ENCODE measurements at places on chromosomes 13 and 19.

GRCh38 chr19:36604656-36605100, 435 bp upstream of the ZNF382 start:
- peak overlapping the region; percentile 98 for H3K4me3 ChIP-seq
- peaks cover 21% of the 10 kb centered on the region for H3K4me1 ChIP-seq
- peak overlapping the region; percentile 98 for H3K27ac ChIP-seq
- peaks cover 44% of the 10 kb centered on the region for H3K36me3 ChIP-seq
- DNase-seq = peak; percentile 94
- no peaks in the 10 kb centered on the region for H3K27me3 ChIP-seq

GRCh38 chr13:77725071-77725470, 27.6 kb downstream of the SLAIN1 start:
- H3K36me3 ChIP-seq = peaks cover 55% of the 10 kb centered on the region
- no peak for DNase-seq
- H3K27me3 ChIP-seq = no peaks in the 10 kb centered on the region
- no peak overlapping the region for H3K4me3 ChIP-seq

DNA sequence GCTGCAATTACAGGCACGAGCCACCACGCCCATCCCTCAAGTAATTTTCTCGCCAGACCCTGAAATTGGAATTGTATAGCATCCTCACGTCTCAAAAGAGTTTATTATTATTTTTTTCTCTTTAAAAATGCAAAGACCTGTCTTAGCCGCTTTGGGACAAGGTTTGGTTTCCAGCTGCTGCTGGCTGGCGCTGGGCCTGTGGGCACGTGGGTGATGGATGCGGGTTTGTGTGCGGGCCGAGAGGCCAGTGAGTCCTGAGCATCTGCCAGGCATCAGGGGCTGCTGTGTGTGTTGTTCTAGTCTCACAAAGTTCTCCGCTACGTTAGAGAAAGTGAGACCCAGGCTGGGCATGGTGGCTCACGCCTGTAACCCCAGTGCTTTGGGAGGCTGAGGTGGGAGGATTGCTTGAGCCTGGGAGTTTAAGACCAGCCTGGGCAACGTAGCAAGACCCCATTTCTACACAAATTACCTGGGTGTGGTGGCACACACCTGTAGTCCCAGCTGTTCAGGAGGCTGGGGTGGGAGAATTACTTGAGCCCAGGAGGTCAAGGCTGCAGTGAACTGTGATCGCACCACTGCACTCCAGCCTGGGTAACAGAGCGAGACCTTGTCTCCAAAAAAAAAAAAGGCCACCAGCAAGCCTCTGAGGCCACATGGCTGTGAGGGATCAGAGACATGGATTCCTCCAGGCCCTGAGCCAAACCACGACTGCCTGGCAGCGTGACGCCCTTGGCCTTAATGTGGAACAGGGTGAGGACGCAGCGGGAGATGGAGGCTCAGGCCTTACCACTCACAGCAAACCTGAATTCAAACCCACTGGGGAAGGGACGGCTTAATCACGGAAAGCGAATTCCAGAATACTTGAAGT, 4.7 kb upstream of the TMPRSS9 start:
- no peak overlapping the region for H3K27ac ChIP-seq
- peaks cover 1% of the 10 kb centered on the region for H3K4me1 ChIP-seq
- DNase-seq = no peak
- no peaks in the 10 kb centered on the region for H3K36me3 ChIP-seq

- H3K27ac ChIP-seq = no peak overlapping the region
- no peak for DNase-seq
- peaks cover 15% of the 10 kb centered on the region for H3K36me3 ChIP-seq
- H3K4me1 ChIP-seq = peaks cover 13% of the 10 kb centered on the region
- no peaks in the 10 kb centered on the region for H3K27me3 ChIP-seq
- no peak overlapping the region for H3K4me3 ChIP-seq
Measured at GRCh38 chr19:39314016-39314728, 6.5 kb downstream of the LRFN1 start.

DNA sequence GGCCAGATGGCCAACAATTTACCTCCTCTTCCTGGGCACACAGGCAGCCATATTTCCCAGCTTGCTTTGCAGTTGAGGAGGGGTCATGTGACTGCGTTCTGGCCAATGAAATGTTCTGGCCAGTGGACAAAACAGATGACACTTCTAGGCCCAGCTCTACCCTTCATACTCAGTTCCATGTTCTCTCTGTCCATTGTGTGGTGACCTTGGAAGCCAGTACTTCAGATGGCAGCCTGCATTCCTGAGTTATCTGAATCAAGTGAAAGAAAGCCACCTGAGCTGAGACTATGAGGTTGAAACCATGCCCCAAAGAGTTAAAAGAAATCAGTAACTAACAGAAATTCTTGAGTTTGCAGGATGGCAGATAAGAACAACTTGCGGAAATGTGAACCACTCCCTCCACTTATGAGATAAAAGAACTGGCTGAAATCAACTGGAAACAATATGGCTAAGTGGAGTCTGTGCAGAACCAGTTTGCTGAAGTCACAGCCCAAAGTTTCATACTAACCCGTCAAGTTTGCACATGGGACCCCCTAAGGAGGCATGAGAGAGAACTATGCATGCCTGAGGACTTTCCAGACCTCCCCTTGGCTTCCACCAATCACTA, 8.1 kb downstream of the FAM187B start:
- H3K36me3 ChIP-seq = no peaks in the 10 kb centered on the region
- no peak for DNase-seq
- no peak overlapping the region for H3K27ac ChIP-seq
- no peaks in the 10 kb centered on the region for H3K27me3 ChIP-seq
- no peak overlapping the region for H3K4me3 ChIP-seq

GRCh38 chr19:7680606-7681339, at the start of gene TRAPPC5:
TSS of gene TRAPPC5 (plus strand) at chr19:7680833. CDS start at chr19:7682254, 1,421 bp downstream.
- H3K27me3 ChIP-seq = peaks cover 27% of the 10 kb centered on the region
- peak within 1 kb of the TSS; percentile 95 for H3K27ac ChIP-seq
- H3K36me3 ChIP-seq = peaks cover 15% of the 10 kb centered on the region
- DNase-seq = peak; percentile 88
- peak within 1 kb of the TSS; percentile 92 for H3K4me3 ChIP-seq

DNA sequence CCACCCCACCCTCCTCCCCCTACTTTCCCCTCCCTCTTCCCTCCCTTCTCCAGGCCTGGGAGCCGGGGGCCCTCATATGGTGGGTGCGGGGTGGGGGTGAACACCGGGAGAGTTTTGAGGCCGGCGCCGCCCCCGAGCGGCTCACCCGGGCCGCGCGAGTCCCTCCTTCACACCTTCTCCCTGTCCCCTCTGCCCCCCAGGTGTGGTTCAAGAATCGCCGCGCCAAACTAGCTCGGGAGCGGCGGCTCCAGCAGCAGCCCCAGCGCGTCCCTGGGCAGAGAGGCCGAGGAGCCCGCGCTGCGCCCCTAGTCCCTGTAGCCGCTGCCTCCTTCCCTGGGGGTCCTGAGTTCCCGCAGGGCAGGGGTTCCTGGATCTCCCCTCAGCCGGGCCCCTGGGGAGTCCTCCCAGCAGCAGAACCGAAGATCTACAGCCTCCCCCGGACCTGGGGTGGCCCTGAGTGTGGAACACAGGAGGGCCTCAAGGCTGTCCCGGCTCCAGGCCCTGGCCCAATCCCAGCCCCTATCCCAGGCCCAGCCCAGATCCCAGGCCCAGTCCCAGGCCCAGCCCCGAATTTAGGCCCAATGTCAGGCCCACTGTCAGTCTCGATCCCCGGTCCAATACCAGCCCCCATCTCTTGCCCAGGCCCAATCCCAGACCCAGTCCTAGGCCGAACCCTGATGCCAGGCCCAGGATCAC, 1.7 kb downstream of the TPRX2 start:
- no peak overlapping the region for H3K27ac ChIP-seq
- H3K4me3 ChIP-seq = no peak overlapping the region
- H3K27me3 ChIP-seq = peaks cover 18% of the 10 kb centered on the region
- DNase-seq = no peak

DNA sequence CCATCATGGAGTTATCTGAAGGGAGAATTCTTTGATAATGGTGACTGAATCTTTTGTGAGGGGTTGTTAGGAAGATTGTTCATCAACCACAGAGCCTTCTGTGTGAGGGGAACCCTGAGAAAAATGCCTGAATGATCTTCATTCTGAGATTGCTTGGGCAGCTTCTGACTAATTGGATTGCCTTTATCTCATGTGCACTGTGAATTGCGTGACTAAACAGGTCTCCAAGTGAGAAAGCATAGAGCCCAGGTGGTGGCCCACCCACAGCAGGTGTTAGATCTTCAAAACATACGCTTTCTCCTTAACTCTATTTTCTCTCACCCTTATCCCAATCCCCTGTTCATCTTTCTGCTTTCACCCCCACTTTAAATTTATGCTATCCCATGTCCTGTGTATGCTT, 58.3 kb downstream of the DOCK9 start:
- peaks cover 33% of the 10 kb centered on the region for H3K4me1 ChIP-seq
- H3K36me3 ChIP-seq = peaks cover 38% of the 10 kb centered on the region
- H3K27ac ChIP-seq = peak overlapping the region; percentile 17
- H3K4me3 ChIP-seq = no peak overlapping the region
- no peaks in the 10 kb centered on the region for H3K27me3 ChIP-seq

GRCh38 chr13:75946536-75947284, 310.6 kb downstream of the LMO7 start:
- no peaks in the 10 kb centered on the region for H3K36me3 ChIP-seq
- H3K27me3 ChIP-seq = no peaks in the 10 kb centered on the region
- H3K4me1 ChIP-seq = no peaks in the 10 kb centered on the region
- no peak overlapping the region for H3K4me3 ChIP-seq

DNA sequence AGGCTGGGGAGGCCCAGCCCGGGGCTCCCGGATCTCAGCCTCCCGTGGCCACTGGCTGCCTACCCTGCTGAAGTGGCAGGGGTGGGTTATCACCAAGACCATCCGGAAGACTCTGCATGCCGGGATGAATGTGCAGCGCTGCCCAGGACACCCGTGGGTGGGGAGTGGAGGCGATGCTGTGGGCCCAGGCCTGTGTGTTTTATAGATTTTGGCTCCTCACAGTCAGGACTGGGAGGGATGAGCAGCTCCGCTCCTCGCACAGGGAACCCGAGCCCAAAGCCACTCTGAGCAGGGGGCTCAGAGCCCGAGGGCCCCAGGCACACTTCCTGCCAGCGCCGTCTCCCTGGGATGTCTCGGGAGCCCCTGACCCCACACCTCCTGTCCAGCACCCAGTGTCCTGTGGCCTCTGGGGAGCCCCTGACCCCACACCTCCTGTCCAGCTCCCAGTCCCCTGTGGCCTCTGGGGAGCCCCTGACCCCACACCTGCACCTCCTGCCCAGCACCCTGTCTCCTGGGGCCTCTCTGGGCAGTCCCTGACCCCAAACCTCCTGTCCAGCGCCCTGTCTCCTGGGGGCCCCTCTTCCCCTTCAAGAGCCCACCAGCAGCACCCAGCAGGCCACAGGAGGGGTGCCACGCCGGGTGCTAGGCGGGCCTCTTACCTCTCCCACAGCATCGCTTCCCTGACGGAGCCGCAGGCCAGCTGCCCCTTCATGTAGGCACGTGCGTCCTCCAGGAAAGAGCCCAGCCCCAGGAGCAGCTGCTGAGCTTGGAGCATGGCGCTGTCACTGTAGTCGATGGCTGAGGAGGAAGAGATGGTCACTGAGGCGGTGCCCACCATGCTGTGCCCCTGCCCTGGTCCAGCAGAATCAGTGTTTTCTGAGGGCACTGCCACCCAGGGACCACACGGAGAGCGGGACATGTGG, 31.4 kb downstream of the NAXD start:
- no peak for DNase-seq
- peaks cover 10% of the 10 kb centered on the region for H3K4me1 ChIP-seq
- no peak overlapping the region for H3K4me3 ChIP-seq
- H3K27ac ChIP-seq = no peak overlapping the region
- no peaks in the 10 kb centered on the region for H3K27me3 ChIP-seq
- H3K36me3 ChIP-seq = peaks cover 14% of the 10 kb centered on the region

- no peak for DNase-seq
- peaks cover 2% of the 10 kb centered on the region for H3K27me3 ChIP-seq
- peaks cover 6% of the 10 kb centered on the region for H3K4me1 ChIP-seq
Measured at GRCh38 chr13:39910833-39911232, 255.4 kb downstream of the COG6 start.

DNA sequence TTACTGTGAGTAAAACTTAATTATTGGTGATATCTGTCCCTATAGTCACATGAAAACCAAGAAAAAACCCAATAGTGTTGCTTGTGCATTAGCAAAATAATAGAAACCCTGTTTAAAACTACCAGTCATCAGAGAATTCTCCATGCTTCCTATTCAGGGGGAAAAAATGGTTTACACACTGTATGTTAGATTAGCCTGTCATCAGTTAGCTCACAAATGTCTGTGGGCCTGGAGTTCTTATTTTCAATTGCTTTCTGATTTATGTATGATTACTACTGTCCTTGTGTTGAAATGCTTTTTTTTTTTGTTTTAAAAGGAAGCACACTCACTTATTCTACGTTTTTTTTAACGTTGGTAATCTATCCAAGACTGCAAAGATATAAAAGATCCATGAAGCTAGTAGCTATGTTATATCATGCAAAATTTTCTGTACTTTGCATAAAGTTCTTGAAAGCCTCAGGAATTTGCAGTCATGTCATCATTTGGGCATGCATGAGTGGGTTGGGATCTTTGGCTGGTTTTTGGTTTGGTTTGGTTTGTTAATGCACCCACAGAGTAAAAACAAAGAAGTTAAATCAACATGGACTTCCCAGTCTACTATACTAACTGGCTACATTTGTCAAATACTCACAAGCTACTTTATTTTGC, 25.9 kb downstream of the RXFP2 start:
- no peak overlapping the region for H3K27ac ChIP-seq
- no peaks in the 10 kb centered on the region for H3K4me1 ChIP-seq
- no peaks in the 10 kb centered on the region for H3K36me3 ChIP-seq

GRCh38 chr13:42377640-42378382, 105.9 kb downstream of the AKAP11 start:
- H3K4me3 ChIP-seq = no peak overlapping the region
- peaks cover 69% of the 10 kb centered on the region for H3K4me1 ChIP-seq
- DNase-seq = peak; percentile 58
- H3K27me3 ChIP-seq = no peaks in the 10 kb centered on the region
- H3K27ac ChIP-seq = peak overlapping the region; percentile 95
- H3K36me3 ChIP-seq = peaks cover 4% of the 10 kb centered on the region

- no peaks in the 10 kb centered on the region for H3K36me3 ChIP-seq
- H3K4me3 ChIP-seq = no peak overlapping the region
- peaks cover 5% of the 10 kb centered on the region for H3K27me3 ChIP-seq
- peaks cover 18% of the 10 kb centered on the region for H3K4me1 ChIP-seq
- H3K27ac ChIP-seq = no peak overlapping the region
Measured at GRCh38 chr19:2974342-2975041, 2.9 kb upstream of the TLE6 start.

- no peaks in the 10 kb centered on the region for H3K36me3 ChIP-seq
- no peak within 1 kb of the TSS for H3K4me3 ChIP-seq
- H3K27me3 ChIP-seq = no peaks in the 10 kb centered on the region
- H3K4me1 ChIP-seq = peaks cover 4% of the 10 kb centered on the region
- DNase-seq = no peak
Measured at GRCh38 chr19:35134601-35135242, at the start of gene LGI4. TSS of gene LGI4 (minus strand) at chr19:35135059. CDS start at chr19:35134680, 379 bp downstream.

DNA sequence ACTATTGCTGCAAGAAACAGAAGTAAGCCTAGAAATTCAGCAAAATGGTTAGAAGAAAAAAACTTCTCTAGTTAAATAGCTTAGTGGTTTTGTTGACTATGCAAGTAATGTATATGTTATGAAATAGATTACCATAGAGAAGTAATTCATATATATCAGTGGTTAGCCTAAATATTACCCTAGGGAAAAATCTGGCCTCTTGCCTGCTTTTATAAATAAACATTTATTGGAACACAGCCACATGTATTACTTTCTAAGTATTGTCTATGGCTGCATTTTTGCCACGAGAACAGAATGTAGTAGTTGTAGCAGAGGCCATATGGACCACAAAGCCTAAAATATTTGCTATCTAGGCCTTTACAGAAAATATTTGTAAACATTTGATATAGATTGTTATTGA, 1471.7 kb upstream of the PRR20A start:
- H3K36me3 ChIP-seq = no peaks in the 10 kb centered on the region
- no peak for DNase-seq
- H3K27ac ChIP-seq = no peak overlapping the region

Measured in activated CD8-positive, alpha-beta T cell treated with anti-CD3 and anti-CD28 coated beads for 36 hours (primary cell).